ENCODE measurements at places on chromosomes 5 and 9.
A peak's percentile ranks its signal among the peaks of the same experiment; 100 is the strongest.

GRCh38 chr5:154868702-154869101 lies 10.3 kb downstream of the CNOT8 start:
- DNase-seq, result no peak

DNA sequence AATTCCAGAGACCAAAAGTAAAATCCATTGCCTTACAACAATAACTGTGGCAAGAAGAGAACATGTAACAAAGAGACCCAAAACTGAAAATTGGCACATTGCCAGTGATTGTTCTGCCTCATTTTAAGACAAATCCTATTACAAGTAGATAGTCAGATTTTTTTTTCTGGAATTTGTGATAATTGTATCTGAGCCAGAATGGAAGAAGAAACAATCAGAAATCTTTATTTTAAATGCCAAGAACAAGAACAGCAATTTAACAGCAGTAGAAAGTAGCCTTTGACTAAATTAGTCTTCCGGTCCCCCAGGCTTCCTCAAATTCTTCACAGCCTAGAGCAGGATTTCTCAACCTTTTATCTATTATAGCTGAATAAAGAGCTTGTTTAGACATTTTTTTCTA lies 106.7 kb upstream of the PTPN3 start:
- DNase-seq, result no peak

DNA sequence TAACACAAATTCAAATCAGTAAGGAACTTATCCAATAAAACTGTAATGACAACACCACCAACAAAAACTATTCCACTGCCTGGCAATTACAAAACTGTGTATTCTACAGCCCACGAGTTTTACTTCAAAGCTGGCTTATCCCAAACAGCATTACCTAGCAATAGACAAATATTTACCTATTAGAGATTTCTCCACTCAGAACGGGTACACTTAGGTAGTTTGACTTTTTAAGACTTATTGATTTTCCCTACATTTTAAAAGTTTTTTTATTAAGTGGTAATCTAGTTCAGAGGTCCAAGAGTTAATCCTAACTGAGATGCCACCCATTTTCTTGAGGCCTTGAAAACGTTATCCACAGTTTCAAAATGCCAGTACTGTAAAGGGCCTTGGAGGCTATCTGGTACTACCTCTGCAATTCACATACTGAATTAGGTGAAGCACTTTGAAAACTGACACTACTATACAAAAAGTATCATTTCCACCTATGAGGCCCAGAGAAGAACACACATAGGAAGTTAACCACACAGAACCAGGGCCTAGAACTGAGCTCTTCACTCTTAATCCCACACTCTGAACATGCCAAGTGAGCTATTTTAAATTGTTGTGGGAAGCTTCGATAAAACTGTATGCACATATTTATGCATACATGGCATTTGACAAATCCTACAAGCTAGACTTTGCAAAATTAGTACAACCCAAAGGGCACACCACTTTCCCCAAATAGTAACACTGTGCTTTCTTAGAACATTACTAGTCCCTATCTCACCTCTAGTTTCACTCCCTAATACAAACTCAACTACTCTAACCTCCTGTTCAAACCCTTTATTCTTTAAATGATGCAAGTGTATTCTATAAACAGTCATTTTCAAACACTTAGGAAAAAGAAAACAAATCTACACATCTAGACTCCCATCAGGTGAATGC lies 2.1 kb downstream of the NADK2 start:
- no peak for DNase-seq

- DNase-seq, result no peak
Observed at GRCh38 chr5:102718819-102719218, 36.3 kb upstream of the PAM start.

GRCh38 chr5:89817841-89818240 lies 591.7 kb downstream of the CETN3 start:
- DNase-seq, result no peak

DNA sequence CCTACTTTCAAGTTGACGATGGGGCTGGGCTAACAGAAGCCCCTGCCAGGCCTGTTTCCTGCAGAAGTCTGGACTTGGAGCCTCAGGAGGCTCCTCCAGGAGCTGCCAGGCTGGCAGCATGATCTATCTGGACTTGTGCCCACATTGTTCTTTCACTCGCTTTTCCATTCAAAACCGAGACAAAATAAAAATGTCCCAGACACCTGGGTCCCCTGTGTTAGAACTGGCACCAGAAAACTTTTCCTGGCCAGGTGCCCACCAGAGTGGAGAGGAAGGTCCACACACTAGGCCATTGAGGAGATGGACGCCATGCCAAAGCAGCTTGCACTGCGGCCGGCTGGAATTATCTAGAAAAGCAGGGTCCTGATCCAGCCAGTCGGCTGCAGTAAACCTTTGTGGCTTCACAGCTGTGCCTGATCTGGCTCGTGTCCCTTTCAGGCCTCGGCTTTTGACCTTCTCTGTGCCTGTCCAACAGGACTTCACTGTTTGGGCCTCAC lies 78.2 kb downstream of the GCNT1 start:
- no peak for DNase-seq

- DNase-seq, result no peak
Observed at GRCh38 chr9:4086119-4087090, 213.5 kb downstream of the GLIS3 start.

DNA sequence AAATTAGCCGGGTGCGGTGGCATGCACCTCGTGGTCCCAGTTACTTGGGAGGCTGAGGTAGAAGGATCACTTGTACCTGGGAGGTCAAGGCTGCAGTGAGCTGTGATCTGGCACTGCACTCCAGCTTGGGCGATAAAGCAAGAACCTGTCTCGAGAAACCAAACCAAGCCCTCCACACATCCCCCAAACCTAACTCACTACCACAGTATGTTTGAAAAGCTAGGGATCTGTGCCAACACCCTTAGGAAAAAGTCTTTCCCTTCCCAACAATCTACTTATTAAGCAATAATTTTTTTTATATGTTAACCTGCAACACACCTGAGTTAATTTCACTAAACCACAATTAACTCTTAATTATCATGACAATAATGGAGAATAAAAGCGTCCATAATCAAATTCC lies 2.2 kb downstream of the UBTD2 start:
- no peak for DNase-seq

- peak; percentile 85 for DNase-seq
Observed at GRCh38 chr9:136694163-136694871, 7.1 kb upstream of the AGPAT2 start.

DNA sequence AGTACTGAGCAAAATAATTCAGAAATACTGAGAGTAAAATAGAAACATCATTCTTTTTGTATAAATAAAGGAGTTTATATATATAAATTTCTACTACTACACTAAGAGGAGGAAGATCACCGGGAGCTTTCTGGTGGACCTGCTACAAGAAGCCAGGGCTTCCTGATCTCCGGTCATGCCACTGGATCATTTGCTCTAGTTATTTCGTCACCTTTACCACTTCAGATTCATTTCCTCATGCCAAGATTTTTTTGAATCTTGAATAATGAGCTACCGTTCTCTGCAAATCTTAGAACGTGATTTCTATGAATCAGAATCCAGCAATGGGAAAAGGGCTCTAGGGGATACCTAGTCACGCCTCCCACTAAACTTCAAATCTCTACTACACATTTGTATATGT lies 51.9 kb upstream of the TBC1D9B start:
- DNase-seq, result no peak

DNA sequence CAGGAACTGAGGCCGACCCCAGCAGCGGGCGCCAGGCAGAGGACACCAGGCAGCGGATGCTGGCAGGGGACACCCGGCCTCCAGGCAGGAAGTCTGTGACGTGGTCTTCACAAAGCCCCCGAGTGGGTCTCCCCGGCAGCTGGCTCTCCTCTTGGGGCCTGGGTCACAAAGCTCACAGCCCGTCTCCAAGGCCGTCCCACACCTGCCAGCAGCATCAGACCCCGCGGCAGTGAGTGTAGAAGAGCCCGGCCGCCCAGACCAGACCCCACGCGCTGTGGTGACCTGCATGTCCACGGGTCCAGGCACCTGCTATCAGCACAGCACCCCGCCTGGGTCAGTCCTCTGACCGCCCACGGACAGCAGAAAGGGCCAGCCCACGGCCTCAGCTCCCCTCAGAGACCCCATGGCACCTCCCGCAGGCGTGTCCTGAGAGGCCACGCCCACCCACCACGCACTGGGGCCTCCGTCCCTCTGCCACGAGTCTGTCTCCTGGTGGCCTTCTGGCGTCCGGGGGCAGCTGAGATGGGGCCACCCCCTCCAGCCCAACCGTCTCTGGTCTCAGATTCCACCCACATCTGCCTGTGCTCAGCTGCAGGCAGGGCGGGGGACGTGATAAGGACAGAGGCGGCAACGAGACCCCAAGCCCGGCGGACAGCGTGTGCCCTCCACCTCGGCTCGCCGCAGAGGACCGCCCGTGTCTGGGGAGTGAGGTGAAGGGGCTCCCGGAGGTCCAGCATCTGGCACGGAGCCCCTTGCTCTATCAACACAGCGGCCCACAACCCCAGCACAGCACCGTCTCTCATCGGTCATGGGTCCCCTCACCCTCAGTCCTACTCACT lies 34.2 kb downstream of the EXD3 start:
- no peak for DNase-seq

GRCh38 chr5:97087138-97087537 lies 55.3 kb downstream of the LIX1 start:
- no peak for DNase-seq

DNA sequence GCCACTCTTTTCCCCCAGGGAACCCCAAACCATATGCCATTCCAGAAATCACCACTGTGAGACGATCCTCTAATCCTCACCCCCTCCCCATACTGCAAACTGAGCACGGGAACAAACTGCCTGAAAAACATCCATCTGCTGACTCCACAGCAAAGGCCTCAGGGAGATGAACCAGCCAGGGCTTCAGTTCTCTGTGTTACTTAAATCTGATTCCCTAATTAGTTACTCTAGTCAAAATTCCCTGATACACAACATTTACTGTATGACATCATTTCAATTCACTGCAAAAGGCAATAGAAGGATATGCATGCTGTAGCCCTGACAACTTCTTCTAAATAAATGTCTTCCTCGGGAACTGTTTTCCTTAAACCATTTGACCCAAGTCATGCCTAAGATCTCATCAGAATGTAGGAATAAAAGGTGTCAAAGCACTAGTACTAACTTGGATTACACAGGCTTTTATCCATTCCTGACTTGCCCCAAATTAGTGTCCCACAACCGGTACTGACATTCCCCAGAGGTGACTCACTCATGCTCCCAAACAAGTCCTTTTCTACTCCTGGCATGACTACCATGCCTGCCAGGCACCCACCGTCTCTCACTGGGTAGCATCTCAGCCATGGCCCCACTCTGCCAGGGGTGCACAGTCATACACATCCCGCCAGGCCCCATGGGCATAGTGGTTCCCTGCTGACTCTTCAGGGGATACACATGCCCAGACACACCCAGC lies 35.0 kb downstream of the MTX3 start:
- peak; percentile 62 for DNase-seq

DNA sequence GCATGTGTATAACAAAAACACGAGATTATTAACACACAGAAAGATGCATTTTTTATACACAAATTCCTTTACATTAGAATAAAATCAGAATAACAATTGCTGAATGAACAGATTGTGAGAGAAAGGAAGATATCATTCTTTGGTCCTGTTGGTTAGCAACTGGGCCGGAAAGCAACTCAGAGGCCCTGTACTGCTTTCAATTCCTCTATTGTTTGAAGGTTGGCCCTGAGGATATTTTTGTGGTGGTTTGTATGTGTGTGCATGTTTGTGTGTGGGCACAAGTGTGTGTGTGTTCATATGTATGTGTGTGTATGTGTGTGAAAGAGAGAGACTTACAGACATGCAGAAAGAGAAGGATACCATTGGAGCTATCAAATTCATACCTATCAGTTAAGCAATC lies 356.8 kb upstream of the DMAC1 start:
- DNase-seq, result no peak

DNA sequence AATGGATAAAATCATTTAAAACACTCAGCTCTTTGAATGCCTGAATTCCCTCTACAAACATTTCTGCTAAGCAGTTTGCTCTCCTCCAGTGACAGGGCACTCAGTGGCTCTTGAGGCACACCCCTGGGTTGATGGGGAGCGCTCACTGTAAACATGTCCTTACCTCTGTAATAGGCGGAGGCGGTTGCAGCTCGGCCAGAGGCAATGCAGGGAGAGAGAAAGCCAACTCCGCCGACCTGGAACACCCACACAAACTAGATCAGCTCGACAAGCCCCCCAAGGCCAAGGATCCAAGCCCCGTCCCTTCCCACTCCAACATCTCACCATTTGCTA lies 329 bp downstream of the CDC23 start:
- peak; percentile 18 for DNase-seq

- DNase-seq, result no peak
Observed at GRCh38 chr5:115510145-115510645, 34.4 kb downstream of the FEM1C start.

GRCh38 chr9:137025517-137025966 lies 2.5 kb downstream of the ABCA2 start:
- DNase-seq, result no peak

GRCh38 chr5:107719034-107719606 lies 48.4 kb upstream of the EFNA5 start:
- no peak for DNase-seq

GRCh38 chr9:71515107-71515506 lies 253.2 kb downstream of the CEMIP2 start:
- no peak for DNase-seq

GRCh38 chr5:59709346-59709821 lies 184.1 kb downstream of the PDE4D start:
- no peak for DNase-seq

DNA sequence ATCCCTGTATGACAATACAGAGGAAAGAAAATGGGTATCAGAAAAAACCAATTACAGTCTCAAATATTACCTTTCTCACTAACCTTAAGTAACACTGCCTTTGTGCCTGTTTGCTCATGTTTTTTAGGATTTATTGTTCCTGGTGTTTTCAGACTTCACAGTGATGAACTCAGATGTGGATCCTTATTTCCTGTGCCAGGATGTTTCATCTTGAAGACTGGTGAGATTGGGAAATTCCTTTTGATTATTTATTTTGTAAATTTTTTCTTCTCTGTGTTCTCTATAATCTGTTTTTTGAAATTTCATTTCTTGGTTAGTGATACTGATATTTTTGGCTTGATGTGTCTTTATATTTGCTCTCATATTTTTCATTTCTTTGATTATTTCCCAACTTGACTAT lies 142.4 kb upstream of the GRIN3A start:
- DNase-seq, result no peak

DNA sequence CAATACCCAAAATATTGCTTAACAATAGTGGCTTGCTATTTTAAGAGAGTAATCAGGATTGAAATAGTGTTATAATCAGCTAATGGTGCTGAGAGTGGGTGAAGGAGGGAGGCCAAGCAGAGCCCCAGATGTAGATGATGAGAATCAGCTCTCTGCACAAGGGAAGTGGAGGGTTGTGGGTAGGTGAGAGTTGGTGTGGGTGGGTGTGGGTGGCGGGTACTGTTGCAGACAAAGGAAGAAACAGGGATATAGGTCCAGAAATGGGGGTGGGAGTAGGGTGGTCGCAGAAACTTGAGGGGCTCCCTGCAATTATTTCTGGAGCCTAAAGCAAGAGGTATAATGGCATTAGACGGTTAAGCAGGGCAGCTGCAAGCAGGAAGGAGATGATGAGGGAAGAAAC lies 7.4 kb upstream of the ADCY2 start:
- no peak for DNase-seq

- no peak for DNase-seq
Observed at GRCh38 chr5:6730407-6730806, 17.2 kb downstream of the TENT4A start.

Measured in AG08396 (cell line).